Subcutaneous adipose tissue (tissue), 4 donors: ENCODE measurements at places on chromosomes 2 and 18. TPM values are rescaled to one million over a fixed set of nuclear protein-coding genes. Genes with fewer than 3 reads are reported as not detected.

The ERICH2 gene
- total RNA-seq = not detected

The FSIP2 gene
- total RNA-seq = 0.88 TPM

The CD8A gene
- total RNA-seq = not detected

The PLEK gene
- total RNA-seq = 62.9 TPM

The TCF4 gene
- 250 TPM for total RNA-seq

The UGT1A4 gene
- not detected for total RNA-seq

The COLEC12 gene
- total RNA-seq = 44.5 TPM
